Kidney glomerular epithelial cell (primary cell): ENCODE measurements at places on chromosomes 7 and 10.
A peak's percentile ranks its signal among the peaks of the same experiment; 100 is the strongest.

DNA sequence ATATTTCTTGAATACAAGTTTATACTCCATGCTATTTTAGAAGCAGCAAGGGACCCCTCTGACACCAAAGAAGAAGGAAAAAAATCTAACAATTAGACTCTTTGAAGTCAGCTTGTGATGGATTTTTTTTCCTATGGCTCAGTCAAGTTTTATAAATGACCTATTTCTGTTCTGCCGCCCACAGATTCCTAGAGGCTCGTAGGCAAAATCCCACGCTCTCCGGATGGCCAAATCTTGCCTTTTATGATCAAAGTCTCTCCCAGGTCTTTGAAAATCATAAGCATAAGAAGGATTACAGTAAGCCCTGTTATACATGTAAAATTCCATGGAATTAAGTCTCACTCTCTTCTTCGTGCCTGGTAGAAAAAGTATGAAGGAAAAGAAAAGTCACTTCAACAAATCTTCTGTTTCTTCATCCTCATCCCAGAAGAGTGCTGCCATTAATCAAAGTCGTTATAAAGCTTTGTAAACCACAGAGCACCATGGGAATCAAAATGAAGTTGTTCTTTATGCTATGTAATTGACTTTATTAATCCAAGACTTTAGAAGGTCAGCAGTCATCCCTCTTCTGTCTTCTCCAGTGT lies 33.1 kb downstream of the ASB13 start:
- DNase-seq: peak; percentile 25

DNA sequence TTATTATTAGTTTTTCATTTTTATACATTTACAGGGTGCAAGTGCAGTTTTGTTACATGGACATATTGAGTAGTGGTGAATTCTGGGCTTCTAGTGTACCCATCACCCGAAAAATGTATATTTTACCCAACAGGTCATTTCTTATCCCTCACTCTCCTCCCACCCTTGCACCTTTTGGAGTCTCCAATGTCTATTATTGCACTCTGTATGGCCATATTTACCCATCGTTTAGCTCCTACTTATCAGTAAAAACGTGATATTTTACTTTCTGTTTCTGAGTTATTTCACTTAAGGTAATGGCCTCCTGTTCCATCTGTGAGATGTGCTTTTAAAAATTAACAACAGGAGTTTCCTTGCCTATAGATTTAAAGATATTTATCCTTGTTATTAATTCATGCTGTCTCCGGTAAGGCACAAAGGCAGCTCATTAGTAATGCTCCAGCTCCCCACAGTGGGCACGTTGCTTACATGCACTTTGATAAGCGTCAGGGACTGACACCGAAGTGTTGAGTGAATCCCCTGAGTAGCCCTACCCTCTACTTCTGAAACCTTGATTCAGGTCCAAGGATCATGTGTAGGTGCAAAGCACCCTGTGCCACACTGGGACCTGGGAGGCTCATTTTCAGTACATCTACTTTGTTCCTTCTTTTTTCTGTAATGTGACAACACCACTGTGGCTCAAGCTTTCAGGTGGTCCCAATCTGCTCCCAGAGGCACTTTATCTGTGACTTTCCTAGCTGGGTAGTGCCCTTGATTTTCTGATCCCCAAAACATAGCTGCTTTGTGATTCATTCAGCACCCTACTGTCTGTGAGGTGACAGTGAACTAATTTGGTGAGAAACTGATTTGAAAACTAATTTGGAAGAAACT lies 27.3 kb downstream of the HYAL4 start:
- DNase-seq: no peak

DNA sequence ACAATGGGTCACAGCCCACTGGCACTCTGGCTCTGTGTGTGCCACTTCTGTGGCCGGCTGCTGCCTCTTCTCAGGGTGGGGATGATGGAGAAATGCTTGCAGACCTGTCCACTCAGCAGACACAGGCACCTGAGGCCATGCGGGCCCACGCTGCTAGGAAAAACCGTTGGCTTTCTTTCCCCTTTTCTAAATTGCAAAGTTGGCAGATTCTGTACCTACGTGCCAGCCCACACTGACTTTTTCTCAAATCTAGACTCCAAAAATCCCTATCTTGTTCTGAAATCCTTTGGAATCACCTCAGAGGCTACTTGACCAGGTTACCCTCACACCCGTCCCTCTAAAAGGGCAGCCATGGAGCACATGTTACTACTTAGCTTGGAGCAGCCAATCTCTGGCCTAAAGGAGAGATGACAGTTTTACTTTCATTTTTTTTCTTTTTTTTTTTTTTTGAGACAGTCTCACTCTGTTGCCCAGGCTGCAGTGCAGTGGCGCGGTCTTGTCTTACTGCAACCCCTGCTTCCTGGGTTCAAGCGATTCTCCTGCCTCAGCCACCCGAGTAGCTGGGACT lies 99.4 kb downstream of the RNF216 start:
- DNase-seq: no peak

- no peak for DNase-seq
These were observed 5.2 kb upstream of the HMX2 start for GRCh38 chr10:123142701-123143161.

GRCh38 chr7:64433590-64433989 lies 119.8 kb downstream of the ZNF736 start:
- no peak for DNase-seq

- DNase-seq: no peak
These were observed 97.2 kb downstream of the RALA start for GRCh38 chr7:39720586-39720985.

DNA sequence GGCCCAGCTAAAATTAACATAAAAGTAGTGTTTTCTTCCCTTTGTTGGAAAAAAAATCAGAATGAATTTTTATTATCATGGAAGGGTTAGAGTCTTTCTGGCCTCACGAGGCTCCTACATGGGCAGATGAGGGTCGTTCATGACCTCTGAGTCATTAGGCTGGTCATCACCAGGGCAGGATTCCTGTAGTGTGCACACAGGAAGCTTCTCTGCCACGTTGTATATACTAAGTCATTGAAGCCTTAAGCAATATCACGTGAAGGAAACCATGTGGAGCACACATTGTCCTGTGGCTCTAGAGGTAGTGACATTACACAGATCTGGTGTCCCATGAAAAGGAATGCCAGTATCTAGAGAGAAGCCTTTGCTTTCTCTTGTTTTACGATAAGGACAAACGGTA lies 84.7 kb upstream of the C1QL3 start:
- no peak for DNase-seq

DNA sequence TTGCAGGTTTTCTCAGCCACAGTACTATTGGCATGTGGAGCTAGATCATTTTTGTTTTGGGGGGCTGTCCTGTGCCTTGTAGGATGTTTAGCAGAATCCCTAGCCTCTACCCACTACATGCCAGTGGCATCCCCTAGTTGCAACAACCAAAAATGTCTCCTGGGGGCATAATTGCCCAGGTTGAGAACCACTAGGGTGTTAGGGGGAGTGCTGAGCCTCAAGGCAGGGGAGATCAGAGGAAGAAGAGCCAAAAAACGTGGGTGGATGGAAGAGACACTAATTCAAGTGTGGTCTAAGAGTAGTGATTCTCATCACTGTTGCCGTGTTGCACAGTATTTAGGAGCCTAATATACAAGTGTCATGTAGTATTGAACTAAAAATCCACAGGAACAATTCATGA lies 31.7 kb upstream of the CCNY start:
- DNase-seq: no peak

GRCh38 chr10:77176232-77176631 lies 461.4 kb downstream of the KCNMA1 start:
- no peak for DNase-seq

DNA sequence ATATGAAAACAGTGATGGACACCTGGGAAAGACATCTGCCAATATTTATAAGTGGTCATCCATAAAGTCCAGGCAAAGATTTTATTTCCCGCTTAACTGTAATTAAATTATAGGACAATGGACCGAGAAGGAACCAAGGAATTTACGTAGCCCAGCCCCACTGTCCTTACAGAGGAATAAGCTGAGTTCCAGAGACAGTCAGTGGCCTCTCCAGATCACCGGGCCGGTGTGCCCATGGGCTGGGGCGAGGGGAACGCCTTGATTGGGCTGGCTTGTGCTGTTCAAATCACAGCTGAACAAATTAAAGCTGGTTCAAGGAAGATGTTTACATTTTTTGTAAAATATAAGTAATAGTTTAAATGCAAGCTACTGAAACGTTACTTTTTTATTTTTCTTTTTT lies 40.7 kb downstream of the PFKP start:
- DNase-seq: no peak

- DNase-seq: no peak
These were observed 63.3 kb upstream of the CHST15 start for GRCh38 chr10:124156524-124157260.

GRCh38 chr10:90847436-90847835 lies 10.4 kb downstream of the HTR7 start:
- DNase-seq: no peak

- DNase-seq: no peak
These were observed 909.7 kb upstream of the AUTS2 start for GRCh38 chr7:68688416-68689086.

GRCh38 chr10:74055383-74056049 lies 57.6 kb downstream of the VCL start:
- no peak for DNase-seq

DNA sequence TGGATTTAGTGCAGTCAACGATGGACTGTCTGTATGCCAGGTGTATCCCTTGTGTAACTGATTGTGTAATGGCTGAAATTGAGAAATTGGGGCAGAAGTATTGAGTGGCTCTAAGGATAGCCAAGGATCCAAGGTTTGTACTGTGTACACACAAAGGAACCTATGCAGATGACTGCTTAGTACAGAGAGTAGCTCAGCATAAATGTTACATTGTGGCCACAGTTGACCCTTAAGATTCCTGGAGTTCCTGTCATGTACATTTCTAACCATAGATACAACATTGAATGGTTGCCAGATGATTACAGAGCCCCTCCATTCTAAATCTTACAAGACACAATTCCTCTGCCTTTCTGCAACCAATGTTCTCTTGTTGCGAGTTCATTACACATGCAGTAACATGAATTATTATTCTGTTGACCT lies 25.3 kb downstream of the CCDC126 start:
- DNase-seq: no peak

DNA sequence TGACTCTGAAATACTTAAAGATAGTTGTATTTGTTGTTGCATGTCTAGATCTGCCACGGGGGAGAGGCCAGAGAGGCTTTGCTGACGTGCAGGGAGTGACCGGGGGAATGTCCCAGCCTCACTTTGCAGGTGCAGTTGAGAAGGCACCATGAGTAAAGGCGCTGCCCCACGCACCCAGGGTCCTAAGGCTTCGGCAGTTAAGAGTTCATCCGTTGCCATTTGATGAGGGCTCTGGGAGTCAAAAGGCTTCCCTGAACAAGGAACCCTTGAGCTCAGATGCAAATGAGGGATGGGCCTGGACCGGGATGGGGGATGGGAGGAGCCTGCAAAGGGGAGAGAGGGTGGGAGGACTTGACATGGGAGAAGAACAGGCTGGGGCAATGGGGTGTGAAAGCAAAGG lies 20.4 kb downstream of the PPP2R2D start:
- DNase-seq: no peak

GRCh38 chr7:76377186-76377918 lies 18.6 kb upstream of the YWHAG start:
- no peak for DNase-seq

- DNase-seq: no peak
These were observed 9.4 kb downstream of the ASB13 start for GRCh38 chr10:5656737-5657579.

DNA sequence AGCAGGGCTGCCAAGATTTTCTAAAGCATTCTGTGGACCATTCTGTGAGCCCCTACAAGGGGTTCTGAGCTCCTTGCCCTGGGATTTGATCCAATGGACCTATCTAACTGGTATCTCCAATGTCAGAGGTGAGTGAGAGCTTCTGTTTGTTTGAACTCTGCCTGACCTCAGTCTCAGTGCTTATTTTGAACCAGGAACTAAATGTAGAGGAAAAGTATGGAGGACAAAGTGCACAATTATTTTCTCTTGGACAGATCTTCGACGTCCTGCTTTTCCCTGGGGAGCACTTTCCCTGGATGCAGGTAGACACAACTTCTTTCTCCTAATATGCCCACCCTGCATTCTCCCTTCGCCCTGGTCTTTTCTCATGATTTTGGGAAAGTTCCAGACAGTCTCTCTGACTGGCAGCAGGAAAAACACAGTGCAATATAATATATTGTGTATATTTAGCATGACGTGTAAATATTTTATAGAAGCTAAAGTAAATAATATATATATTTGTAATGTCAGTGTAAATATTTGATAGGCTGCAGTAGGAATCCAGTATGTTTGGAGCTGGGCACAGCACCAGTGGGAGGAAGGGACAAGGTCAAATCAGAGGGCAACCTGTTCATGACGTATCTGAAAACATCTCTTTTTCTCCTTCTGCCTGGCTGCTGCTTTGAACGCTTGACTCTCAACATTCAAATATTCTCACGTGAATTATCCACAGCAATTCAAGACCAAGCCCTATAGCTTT lies 184.0 kb upstream of the LYZL1 start:
- no peak for DNase-seq

- no peak for DNase-seq
These were observed 114.3 kb downstream of the ALOX5 start for GRCh38 chr10:45488365-45488764.
